ENCODE measurements at places on chromosomes 3 and 15. TPM values are rescaled to one million over a fixed set of nuclear protein-coding genes. Genes with fewer than 3 reads are reported as not detected.

NR1I2 gene
- under 0.01 TPM for total RNA-seq

SEMA5B gene
- not detected for total RNA-seq

CHRD gene
- 6.1 TPM for total RNA-seq

SLC51A gene
- not detected for total RNA-seq

MIX23 gene
- total RNA-seq, result 22.1 TPM

SERPINI2 gene
- total RNA-seq, result not detected

ASB14 gene
- total RNA-seq, result 0.17 TPM

VEPH1 gene
- total RNA-seq, result 24.0 TPM

MITF gene
- 16.7 TPM for total RNA-seq

Measured in bronchial smooth muscle cell (primary cell).